ENCODE measurements at places on chromosomes 12 and 14.

DNA sequence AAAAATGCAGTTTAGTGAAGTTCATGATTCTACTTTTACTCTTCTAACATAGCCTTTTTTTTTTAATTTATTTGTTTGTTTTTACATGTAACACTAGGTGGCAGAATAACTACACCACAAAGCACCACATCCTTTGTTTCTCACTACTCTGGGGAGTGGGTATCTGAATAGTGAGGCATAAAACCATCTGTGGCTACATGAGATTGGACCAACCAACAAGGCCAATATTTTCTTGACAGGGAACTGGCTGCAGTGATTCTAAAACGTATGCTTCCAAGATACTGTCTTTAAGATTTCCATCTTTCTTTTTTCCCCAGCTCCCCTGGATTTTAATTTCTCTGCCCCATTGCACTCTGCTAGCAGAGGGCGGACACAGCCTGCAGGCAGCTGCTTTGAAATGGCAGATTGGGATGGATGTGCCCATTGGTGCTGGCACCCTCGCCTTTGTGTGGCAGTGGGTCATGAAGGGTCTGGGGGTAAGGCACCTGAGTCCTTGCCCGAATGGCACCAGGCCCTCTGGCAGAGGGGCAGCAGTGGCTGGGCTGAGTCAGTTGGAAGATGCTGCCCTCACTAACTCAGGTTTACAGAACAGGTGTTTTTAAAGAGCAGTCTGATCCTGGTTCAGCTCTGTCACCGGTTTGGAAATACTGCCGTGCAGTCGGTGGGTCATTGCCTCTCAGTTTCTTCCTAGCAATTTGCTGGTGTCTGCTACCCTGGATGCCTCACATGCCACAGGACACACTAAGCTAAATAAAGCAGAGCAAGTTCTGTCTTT, 429.1 kb downstream of the RAD51B start:
- peak; percentile 79 for DNase-seq

- no peak for DNase-seq
Measured at GRCh38 chr14:61524936-61525292, 170.4 kb upstream of the HIF1A start.

DNA sequence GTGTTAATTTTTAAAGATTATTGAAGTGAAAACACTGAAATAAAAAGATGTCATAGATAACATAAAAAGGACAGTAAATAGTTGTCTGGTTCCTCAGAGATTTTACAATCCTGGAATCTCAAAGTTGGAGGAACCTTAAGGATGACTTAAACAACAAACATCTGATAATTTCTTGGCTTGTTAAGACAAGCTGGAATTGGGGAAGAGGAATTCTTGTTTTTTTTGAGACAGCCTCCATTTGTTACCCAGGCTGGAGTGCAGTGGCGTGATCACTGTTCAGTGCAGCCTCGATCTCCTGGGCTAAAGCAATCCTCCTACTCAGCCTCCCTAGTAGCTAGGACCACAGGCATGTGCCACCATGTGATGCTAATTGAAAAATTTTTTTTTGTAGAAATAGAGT, 2.3 kb downstream of the ZNF410 start:
- no peak for DNase-seq

GRCh38 chr12:61991661-61992060, 268.5 kb upstream of the USP15 start:
- peak; percentile 30 for DNase-seq

- DNase-seq, result no peak
Measured at GRCh38 chr12:27619308-27619707, 76.9 kb upstream of the REP15 start.

GRCh38 chr12:58880639-58881038, 39.7 kb downstream of the LRIG3 start:
- no peak for DNase-seq

DNA sequence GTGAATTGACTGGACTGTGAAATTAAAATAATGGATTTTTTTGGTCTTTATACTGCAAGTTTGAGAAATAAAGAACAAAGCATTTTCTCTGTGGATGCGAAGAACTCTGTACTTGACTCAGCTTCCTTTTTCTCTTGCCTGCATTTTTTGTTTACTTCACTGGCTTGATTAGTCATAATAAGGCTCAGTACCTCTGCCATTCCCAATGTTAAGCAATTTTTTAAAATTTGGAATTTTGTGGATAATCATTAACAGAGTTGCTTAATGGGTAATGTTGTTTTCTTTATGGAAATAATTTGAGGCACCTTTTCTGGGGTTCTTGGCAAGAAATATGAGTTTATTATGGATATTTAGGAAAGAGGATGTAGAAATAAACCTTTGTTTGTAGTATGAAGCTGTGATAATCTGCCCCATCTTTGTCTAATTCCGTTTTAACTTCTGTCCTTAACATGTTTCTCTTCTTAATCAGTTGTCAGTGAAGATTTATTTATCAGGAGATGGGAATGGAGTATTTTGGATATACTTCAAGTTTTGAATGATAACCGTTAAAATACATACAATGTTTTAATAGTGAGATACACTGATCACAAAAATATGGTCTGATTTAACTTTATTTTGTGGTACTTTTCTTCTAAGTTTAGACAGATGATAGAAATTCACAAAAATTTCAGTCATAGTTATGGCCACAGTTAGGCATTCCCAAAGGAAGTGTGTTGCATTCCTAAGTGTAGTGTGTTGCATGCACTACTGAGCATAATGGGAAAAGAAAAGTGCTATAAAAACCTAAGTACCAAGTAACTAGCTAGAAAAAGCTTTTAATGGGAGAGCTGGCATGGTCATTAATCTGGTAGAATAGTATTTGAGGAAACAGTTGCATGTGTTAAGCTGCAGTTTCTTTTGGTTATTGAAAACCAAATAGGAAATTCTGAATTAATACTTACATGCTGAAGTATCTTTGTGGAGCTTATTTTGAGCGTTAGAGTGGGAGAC, 27.7 kb downstream of the WNK1 start:
- peak; percentile 5 for DNase-seq

GRCh38 chr14:35261774-35262173, 30.4 kb upstream of the PSMA6 start:
- DNase-seq, result peak; percentile 27

DNA sequence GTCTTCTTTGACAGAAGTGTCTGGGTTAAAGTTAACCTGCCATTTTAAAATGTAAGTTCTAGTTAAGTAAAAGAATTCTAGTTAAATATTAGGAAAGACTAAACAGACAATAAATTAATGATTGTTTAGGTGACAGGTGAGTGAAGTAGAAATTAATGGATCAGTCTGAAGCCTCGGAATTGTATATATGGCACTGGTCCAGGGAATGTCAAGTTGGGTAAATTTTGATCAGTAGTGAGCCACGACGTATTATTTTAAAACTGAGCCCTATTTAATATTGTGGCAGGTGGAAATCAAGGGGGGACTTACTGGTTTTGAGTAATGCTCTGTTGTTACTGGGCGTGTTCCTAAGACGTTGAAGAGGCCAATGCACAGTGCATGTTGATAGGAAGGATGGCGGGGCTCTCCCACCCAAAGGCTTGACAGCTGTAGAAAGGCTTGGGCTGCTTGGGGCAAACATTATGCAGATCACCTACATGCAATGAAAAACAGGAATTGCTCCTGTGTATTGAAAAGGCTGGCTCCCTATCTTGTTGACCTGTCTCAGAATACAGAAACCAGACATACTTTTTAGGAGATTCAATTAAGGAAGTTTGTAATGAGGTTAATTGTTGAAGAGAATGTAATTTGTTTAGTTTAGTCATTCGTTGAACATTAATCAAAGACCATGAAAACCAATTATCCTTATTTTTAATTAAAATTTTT, 5.9 kb upstream of the PPFIBP1 start:
- DNase-seq, result no peak

GRCh38 chr12:94716339-94716738, 66.0 kb upstream of the TMCC3 start:
- DNase-seq, result no peak

- no peak for DNase-seq
Measured at GRCh38 chr14:33039311-33039710, 100.6 kb downstream of the NPAS3 start.

- DNase-seq, result no peak
Measured at GRCh38 chr14:48349689-48350088, 674.3 kb upstream of the MDGA2 start.

DNA sequence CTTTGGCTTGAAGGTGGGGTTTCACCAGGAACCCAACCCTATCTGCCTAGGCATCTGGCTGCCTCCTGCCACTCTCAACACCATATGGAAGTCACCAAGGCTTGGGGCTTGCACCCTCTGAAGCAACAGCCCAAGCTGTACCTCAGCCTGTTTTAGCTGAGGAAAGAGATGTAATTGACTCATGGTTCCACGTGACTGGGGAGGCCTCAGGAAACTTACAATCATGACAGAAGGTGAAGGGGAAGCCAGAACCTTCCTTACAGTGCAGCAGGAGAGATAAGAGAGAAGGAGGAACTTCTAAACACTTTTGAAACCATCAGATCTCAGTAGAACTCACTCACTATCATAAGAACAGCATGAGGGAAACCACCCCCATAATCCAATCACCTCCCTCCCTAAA, 26.9 kb downstream of the GLIPR1L1 start:
- peak; percentile 5 for DNase-seq

GRCh38 chr12:61916831-61917230, 343.4 kb upstream of the USP15 start:
- DNase-seq, result no peak

DNA sequence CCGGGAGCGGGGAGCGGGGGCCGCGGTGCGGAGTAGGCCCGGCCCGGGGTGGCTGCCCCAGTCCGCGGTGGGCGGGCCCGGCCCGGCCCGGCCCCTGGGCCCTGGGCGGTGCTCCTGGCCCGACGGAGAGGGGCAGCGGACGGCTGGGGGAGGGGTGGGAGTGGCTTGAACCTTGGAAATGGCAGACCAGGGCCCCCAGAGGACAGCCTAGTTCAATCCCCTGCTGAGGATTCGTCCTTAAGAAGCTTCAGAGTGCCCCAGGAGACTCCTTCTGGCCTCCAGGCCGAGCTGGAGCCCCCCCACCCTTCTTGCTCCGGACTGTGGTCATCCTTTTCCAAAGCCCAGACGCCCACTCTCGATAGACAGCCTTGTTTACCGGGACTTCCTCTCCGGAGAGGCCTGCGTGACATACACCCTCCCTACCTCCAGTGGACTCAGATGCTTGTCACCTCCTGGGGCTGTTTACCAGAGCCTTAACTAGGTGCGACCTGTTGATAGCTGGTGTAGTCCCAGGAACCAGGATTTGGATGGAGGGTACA, 458 bp downstream of the KHNYN start:
- peak; percentile 74 for DNase-seq

- no peak for DNase-seq
Measured at GRCh38 chr12:4287325-4288211, 14.0 kb downstream of the CCND2 start.

- DNase-seq, result no peak
Measured at GRCh38 chr12:115035535-115036107, 351.6 kb upstream of the TBX3 start.

- DNase-seq, result no peak
Measured at GRCh38 chr12:16568873-16569272, 37.1 kb downstream of the LMO3 start.

- peak; percentile 32 for DNase-seq
Measured at GRCh38 chr12:53674977-53675700, 744 bp downstream of the ATP5MC2 start.

DNA sequence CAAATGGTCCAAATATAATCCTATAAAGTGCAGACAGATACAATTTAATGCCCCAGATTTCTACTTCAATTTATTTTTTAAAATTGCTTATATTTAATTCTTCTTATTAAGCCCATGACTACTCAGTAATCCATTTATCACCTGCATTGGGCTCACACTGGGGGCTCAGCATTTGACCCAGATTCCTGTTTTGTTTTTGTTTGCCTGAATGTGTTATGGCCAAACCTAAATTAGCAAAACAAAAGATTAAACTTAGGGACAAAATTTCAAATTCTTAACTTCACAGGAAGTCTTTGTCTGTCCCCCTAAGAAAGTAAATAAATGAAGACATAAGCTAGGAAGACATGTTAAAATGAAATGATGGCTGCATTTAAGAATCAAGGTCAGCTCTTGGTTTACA, 322.3 kb downstream of the RMST start:
- DNase-seq, result no peak

DNA sequence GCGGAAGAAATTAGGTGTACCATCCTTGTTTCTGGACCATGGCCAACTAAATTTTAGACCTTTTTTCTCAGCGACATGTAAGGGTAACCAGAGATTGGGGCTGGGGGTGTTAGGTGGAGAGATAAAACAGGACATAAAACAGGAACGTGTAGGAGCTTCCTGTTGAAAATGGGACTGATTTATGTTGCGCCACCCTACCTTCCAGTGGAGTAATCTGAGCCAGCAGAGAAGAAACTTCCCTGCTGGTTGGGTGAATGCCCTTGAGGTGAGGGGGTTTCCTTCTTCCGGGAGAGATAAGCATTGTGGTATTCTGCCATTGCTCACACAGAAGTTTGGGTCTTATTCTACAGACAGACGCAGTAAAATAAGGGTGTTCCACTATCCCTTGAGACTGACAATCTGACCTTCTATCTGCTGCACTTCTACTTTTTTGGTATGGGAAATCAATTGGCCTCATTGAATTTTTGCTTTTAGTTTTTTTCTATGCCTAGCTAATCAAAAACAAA, 417.6 kb downstream of the PCNX1 start:
- peak; percentile 45 for DNase-seq

DNA sequence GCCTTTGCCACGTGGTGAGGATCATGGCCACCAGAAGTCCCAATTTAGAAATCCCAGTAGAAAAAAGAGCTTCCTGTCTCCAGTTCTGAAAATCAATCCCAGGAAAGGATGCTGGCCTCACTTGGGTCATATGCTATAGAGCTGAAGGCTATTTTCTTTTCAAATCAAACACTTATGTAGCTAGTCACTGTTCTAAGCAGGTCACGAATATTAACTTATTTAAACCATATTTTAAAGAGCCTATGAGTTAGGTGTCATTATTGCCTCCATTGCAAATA, 97.5 kb downstream of the VCPKMT start:
- no peak for DNase-seq

DNA sequence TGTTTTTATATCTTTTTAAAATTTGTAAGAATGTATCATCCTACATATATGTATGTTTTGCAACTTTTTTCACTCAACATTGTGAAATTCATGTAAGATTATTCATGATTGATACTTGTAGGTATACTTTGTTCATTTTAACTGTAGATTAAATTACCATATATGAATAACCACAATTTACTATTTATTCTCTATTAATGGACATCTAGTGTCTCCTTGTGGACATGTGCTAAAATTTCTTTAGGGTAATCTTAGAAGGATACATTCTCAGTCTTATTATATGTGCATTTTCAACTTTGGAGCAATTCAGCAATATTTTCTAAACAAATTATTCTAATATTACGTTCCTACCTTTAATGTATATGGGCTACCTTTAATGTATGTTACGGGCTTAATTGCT, 192.4 kb downstream of the FUT8 start:
- DNase-seq, result peak; percentile 45

DNA sequence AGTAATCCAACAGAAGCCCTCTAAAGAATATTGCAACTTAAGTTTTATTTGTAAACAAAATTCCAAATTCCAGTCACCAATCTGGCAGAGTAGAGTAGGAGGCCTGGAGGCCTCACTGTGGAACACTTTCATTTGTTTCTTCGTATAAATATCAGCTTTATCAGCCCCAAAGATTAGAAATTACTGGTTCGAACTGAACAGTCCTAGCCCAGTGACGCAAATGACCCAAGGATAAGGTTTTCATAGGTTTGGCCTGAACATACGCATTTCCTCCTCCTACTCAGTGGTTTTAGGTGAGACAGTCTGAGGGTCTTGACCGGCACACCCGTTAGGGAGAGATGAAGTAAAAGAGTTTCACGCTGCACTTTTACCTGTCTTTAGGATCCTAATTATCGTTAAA, 1.7 kb downstream of the CDC42BPB start:
- no peak for DNase-seq

GRCh38 chr12:22366181-22366580, 31.7 kb upstream of the ST8SIA1 start:
- DNase-seq, result peak; percentile 57
